SJCRH30 (cell line): ENCODE measurements at places on chromosomes 3 and 15. TPM values are rescaled to one million over a fixed set of nuclear protein-coding genes. Genes with fewer than 3 reads are reported as not detected.

The CLDN11 gene
- total RNA-seq = 0.30 and 0.33 TPM in 2 replicates

The CISH gene
- total RNA-seq = 8.4 and 8.6 TPM in 2 replicates

The RMDN3 gene
- total RNA-seq = 19.3 and 19.6 TPM in 2 replicates

The RNU5B-1 gene
- not detected in 2 replicates for total RNA-seq

The ATP13A5 gene
- total RNA-seq = 0.03 and 0.06 TPM in 2 replicates

The EXD1 gene
- not detected in 2 replicates for total RNA-seq

The IL16 gene
- 0.18 TPM in 1 of 2 replicates, not detected in the other for total RNA-seq

The WDR93 gene
- not detected in 2 replicates for total RNA-seq

The LYSMD2 gene
- 2.0 and 2.9 TPM in 2 replicates for total RNA-seq

The GOLGA6B gene
- not detected in 2 replicates for total RNA-seq

The NAALADL2 gene
- 1.2 and 3.1 TPM in 2 replicates for total RNA-seq

The CASR gene
- not detected in 2 replicates for total RNA-seq

The IL12A gene
- 0.05 TPM in 1 of 2 replicates, not detected in the other for total RNA-seq

The CADPS gene
- total RNA-seq = not detected in 2 replicates

The TRIM59 gene
- 39.1 and 39.9 TPM in 2 replicates for total RNA-seq

The CBLB gene
- 15.7 and 22.3 TPM in 2 replicates for total RNA-seq

The LARP6 gene
- total RNA-seq = 54.8 and 61.2 TPM in 2 replicates

The PLOD2 gene
- 40.3 and 43.3 TPM in 2 replicates for total RNA-seq
